ENCODE measurements at places on chromosomes 13 and 19.

DNA sequence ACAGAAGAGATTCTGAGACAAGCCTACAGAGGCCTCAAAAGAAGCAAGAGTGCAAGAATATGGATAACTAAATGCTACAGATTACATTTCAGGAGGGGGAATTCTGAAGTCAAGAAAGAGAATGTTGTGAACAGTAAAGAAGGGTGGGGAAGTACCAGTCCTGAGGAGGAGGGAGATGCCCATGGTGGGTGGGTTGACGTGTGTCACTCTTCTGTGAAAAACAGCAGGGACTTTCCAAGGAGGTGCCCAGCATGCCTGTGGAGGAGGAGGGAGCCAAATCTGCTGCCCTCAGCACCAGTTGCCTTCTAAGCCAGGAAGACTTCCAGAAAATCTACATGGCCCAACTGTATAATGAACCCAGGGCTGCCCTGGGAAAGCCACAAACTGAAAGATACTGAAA lies 87.7 kb downstream of the SGCG start:
- DNase-seq = peak; percentile 47

- no peak for DNase-seq
Observed at GRCh38 chr13:73220966-73221720, 162.3 kb downstream of the KLF5 start.

GRCh38 chr13:74062933-74063332 lies 71.3 kb downstream of the KLF12 start:
- DNase-seq = no peak

GRCh38 chr19:55368106-55368505 lies 2.2 kb downstream of the IL11 start:
- DNase-seq = no peak

- no peak for DNase-seq
Observed at GRCh38 chr13:99472122-99472440, 29.2 kb upstream of the TM9SF2 start.

DNA sequence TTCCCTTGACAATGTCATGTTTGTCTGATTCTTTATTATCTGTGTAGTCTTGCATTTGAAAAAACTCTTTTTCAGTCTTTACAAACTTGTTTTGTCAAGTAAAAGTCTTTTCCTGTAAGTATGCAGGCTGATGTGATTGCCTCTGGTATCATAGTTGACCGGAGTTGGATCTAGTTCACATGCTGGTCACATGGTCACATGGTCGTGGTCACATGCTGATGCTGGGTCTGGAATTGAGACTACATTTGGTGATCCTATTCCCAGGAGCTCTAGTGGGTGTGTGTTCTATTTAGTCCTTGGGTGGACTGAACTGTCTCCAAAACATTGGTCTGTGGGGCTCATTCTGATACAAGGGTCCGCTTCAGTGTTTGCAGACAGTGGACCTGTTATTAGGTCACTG lies 1798.8 kb upstream of the PRR20A start:
- DNase-seq = no peak

DNA sequence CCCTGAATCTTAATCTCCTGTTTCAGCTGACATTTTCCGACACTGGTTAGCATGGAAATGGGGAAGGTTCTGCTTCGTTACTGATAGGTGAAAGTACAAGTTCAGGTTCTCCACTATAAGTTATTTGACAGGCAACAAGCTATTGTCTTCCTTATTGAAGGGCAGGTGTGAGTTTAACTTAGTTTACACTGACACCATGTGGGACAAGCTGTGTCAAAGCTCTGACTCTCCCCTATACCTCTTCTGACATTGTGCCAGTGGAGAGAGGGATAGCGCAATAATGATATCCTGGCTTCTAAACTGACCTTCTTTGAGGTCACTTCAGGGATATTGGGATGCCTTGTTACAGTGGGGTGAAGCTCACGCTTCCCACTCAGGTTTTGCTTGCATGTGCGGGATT lies 587.0 kb upstream of the SLITRK5 start:
- no peak for DNase-seq

DNA sequence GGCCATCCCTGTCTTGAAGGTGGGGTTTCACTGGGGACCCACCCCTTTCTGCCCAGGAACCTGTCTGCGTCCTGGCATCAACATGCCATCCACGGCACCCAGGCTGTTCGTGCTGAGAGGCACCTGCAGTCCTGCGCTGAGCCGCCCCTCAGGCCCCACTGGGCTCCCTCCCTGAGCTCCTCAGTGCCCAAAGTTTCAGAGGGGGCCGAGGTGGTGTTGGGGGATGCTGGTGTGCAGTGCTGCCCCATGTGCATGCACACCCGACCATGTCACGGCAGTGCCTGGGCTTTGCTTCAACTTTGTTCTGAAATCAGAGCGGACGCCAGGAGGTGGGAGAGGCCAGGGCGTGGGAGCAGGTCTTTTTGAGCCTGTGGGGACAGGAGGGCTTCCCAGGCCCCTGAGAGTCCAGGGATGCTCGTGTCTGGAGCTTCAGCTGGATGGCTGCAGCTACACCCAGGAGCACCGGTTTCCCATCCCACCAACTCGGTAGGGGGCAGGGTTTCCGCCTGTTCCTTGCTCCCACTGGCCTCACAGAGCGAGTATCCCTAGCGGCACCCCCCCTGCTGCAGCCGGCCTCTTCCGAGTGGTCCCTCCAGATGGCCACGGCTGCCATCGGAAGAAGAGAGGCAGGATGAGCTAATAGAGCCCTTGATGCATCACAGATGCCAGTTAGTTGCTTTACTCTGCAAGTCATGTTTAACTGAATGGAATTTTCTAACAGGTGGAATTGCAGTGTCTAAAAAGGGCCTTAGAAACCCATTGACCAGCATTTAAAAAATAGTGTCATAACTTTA lies 44.0 kb downstream of the WDFY2 start:
- DNase-seq = no peak

DNA sequence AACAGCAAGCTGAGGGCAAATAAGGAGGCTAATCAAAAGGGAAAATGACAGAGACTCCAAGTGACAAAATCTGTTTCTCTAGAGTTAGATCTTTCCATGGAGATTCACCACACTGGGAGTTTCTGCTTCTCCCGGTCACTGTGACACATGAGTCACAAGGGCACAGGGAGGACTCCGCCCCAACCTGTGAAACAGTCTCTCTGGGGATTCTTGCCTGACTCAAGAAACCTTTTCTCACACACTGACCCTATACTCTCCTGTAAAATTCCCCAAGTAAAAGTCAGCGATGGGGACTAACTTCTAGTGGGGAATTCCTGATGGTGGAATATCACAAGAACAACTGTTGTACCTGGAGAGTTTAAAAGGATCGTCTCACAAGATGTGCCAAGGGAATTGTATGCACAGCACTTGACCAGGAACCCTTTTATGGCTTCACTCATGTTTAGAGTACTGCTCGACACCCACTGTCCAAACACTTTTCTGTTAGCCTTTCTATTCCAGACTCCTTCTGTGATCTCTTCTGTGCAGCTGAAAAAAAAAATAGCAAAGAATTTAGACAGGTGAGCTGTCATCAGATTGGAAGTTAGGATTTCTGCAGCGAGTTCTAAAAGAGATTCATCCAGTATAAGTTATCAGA lies 46.8 kb upstream of the URAD start:
- DNase-seq = no peak

DNA sequence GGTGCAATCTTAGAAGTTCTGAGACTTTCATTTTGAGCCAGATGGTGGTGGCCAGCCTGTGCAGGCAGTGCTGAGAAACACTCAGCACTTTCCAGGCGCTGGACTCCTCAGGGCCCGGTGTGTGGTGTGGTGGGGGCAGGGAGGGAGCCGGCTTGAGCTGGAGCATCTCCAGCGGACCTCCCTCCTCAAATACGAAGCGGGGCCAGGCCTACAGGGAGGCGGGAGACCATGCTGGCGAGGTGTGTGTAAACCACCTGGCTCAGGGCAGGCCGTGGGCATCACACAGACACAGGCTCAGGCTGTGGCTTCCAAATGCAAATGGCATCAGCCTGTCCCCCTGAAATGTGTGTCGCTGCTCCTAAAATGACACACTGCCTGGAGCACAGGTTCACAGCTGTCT lies 33.3 kb upstream of the RANBP3 start:
- no peak for DNase-seq
